ENCODE measurements at places on chromosomes 5 and 9.

- no peak for DNase-seq
Measured at GRCh38 chr9:19939734-19940278, 151.0 kb upstream of the SLC24A2 start.

DNA sequence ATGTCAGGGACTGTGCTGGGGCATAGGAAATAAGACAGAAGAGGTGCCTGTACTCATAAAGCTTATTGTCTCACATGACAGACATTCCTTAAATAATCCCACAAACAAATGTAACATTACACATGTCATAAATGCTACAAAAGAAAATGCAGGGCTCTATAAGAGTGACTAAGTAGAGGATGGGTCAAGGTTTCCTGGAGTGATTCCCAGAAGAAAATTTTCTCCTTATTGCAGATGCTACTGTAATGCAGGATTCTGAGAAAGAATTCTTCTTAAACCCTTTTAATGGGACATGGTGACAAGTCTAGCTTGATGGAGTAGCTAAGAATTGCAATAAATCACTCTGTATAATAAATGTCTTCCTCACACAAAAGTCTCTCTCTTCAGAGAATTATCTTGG, 55.7 kb downstream of the SH3TC2 start:
- DNase-seq: no peak

- DNase-seq: no peak
Measured at GRCh38 chr9:95060234-95060633, 257.3 kb downstream of the FANCC start.

DNA sequence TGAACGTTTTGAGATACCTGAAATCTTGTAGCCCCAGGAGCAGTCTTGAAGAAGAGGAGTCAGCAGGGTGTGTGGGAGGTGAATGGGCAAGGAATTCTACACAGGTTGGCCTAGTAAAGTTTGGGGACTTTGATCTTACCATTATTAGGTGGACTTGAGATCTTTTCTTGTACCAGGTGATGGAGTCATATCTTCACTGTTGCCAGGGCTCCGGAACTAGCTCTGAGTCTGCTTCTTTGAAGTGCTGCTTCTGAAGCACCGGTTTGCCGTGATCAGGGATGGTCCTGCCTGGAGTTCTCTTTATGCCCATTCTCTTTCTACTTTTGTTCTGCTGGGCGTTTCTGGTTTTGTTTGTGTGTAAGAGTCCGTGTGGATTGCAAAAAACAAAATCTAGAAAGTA, 27.4 kb downstream of the RCL1 start:
- no peak for DNase-seq

GRCh38 chr9:12889402-12890106, 114.7 kb downstream of the LURAP1L start:
- no peak for DNase-seq

GRCh38 chr9:3240656-3241268, 285.0 kb downstream of the RFX3 start:
- DNase-seq: no peak

- no peak for DNase-seq
Measured at GRCh38 chr9:1018121-1018520, 32.0 kb upstream of the DMRT2 start.

GRCh38 chr9:103245369-103245768, 250.2 kb downstream of the CYLC2 start:
- DNase-seq: no peak

DNA sequence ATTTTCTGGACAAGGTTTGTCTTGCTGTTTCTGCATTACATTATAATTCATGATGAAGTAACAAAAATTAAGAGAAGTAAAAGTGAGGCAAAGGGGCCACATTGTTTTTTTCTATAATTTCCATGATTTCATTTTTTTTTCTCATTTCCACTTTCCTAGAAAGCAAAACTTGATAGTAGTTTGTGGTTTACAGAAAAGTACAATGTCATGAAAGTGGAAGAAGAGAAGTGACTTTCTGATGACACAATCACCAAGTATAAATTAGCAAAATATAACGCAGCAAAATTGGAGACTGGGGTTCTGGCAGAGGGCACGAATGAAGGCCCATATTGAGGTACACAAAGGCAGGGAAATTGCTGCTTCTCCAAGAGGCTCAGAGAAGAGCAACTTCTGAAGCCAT, 5.0 kb upstream of the IFNA14 start:
- DNase-seq: no peak

GRCh38 chr5:178551059-178551458, 39.1 kb downstream of the COL23A1 start:
- DNase-seq: no peak

DNA sequence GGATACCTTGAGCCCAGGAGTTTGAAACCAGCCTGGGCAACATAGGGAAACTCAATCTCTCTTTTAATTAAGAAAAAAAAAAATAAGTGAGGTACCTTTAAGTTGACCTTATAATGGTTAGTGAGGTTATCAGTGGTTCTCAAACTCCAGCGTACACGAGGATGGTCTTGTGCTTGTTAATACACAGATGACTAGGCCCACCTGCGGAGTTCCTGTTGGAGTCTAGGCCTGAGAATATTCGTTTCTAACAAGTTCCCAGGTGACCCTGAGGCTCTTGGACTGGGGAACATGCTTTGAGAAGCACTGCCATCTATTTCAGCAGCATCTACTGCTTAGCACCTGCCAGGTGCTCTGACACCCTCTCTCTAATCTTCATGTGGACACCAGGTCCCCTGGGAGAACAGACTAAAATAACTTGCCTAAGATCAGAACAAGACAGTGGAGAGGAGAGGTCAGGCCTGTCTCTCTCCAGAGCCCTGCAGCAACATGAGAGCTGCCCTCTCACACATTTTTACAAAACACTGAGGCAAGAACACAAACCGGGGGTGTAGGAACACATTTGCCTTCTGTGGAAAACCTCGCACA, 24.6 kb downstream of the TLE1 start:
- no peak for DNase-seq

GRCh38 chr9:34686732-34687131, 4.3 kb downstream of the CCL19 start:
- DNase-seq: no peak

DNA sequence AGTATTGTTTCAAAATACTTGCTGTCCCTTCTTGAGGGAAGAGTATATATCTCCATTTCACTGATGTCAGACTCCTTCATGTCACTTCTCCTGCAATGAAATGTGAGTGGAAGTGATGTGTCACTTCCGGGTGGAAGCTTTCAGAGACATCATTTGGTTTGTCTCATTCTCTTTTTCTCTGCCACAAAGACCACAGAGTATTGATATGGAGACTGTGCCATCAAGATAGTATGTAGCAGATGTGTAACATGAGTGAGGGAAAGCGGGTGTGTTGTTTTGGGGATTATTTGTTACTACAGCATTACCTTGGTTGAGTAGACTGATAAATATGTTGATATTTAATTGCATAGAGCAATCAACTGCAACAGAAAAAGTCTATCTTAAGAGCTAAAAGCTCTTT, 169.8 kb downstream of the FBXL7 start:
- no peak for DNase-seq

- no peak for DNase-seq
Measured at GRCh38 chr9:108515856-108516255, 339.9 kb downstream of the ACTL7B start.

DNA sequence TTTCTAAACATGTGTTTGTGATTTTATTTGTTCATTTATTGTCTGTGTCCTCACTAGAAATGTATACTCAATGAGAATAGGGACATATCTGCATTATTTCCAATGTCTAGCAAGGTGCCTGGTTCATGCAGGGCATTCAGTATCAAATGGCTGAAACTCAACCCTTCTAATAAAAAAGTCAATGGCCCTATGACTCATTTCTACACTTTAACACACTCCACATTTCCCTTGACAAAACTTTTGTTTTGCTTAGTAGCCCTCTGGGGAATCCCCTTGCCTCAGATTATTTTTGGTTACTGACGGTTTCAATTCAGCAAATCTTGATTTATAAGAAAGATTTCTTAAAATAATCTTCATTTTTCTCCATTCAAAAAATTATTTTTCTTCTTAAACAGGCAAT, 206.0 kb upstream of the DMRTA1 start:
- no peak for DNase-seq

GRCh38 chr9:96148634-96149532, 153.1 kb downstream of the HSD17B3 start:
- no peak for DNase-seq

DNA sequence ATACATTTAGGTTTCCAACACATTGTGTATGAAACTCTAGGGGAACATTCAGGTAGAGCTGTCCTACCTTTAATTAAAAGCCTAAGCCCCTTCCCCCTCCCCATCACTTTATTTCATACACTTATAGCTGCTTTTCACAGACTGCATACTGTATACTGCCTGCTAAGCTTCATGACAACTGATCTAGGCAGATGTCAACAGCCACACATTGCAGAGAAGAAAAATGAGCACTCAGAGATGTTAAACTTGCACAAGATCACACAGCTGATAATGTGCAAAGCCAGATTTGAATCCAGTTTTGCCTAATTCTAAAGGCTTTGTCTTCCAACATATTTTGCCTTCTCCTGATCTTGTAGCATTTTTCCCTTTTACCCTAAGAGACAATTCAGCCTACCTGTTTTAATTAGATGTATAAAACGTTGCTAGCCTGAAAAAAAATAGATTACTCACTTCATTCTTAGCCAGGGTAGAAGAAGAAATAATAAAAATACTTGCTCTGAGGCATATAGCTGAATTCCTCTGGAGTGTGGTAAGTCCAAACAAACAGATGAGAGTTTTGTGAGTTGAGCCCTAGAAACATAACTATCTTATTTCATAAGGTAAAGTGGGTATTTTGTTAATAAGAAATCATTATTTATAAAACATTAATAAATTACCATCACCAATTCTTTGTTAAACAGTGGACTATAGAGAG, 56.9 kb upstream of the CAST start:
- no peak for DNase-seq

GRCh38 chr5:177388521-177389052, 4.4 kb downstream of the SLC34A1 start:
- DNase-seq: no peak

GRCh38 chr9:18865542-18865941, 167.5 kb downstream of the SAXO1 start:
- DNase-seq: no peak

GRCh38 chr9:126346031-126346430, 19.4 kb downstream of the MVB12B start:
- DNase-seq: no peak

- DNase-seq: no peak
Measured at GRCh38 chr5:54285686-54286085, 24.7 kb downstream of the ARL15 start.

GRCh38 chr5:94196953-94197352, 421.5 kb downstream of the KIAA0825 start:
- DNase-seq: no peak

- DNase-seq: no peak
Measured at GRCh38 chr5:62259699-62260250, 46.2 kb upstream of the KIF2A start.

Data from NCI-H1417 treated with DMSO at 0.1 percent for 48 hours (cell line).